ENCODE measurements at places on chromosomes 13 and 19.

- no peak for DNase-seq
Measured at GRCh38 chr13:103229674-103230073, 163.5 kb upstream of the SLC10A2 start.

GRCh38 chr19:18279516-18280246, 1.7 kb downstream of the JUND start:
- DNase-seq: peak; percentile 83

GRCh38 chr19:41590936-41591335, 15.0 kb downstream of the CEACAM21 start:
- no peak for DNase-seq

DNA sequence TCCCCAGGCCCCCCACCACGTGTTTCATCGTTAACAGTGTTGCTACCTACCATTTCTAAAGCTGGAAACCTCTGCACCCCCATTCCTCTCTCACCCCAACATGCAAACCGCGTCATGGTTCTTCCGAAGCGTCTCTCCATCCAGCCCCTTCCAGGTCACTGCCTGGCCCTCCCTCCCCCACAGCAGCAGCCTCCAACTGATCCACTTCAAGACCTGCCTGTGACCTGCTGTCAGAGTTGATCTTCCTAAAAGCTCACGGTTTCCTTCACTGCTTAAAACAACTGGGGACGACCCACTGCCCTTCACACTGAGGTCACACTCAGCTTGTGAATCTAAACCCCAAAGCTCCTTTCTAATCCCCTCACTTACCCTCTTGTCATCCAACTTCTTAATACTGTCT, 47.7 kb downstream of the STK24 start:
- no peak for DNase-seq

- DNase-seq: no peak
Measured at GRCh38 chr13:45621950-45622349, 6.4 kb upstream of the ERICH6B start.

DNA sequence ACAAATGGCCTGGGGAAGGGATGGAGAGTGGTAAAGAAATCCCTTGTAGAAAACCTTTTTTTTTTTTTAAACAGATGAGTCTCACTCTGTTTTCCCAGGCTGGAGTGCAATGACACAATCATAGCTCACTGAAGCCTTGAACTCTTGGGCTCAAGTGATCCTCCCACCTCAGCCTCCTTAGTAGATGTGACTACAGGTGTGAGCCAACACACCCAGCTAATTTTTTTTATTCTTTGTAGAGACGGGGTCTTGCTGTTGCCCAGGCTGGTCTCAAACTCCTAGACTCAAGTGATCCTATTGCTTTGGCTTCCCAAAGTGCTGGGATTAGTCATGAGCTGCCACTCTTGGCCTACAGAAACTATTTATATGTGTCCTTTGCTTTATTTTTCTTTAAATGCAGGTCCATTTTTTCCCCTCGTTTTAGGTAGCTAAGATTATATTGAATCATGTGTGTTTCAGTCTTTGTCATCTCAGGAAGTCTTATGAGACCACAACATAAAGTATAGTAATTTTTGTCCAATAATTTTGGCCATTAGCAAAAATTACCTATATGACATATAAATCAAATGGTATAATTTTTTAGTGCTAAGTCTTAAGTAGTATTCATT, 10.5 kb downstream of the LPAR6 start:
- DNase-seq: no peak

DNA sequence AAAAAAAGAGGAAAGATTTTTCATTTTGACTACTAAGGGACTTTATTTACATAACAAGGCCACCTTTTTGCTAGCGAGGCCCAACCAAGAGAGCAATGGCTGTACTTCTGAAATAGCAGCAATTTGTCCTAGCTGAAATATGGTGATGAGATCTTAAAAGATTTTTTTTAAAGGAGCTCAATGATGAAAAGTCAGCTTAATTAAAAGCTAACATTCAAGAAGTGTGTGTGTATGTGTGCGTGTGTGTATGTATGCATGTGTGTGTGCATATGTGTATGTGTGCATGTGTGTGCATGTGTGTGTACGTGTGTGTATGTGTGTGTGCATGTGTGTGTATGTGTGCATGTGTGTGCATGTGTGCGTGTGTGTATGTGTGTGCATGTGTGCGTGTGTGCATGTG, 24.6 kb upstream of the TM9SF2 start:
- no peak for DNase-seq

DNA sequence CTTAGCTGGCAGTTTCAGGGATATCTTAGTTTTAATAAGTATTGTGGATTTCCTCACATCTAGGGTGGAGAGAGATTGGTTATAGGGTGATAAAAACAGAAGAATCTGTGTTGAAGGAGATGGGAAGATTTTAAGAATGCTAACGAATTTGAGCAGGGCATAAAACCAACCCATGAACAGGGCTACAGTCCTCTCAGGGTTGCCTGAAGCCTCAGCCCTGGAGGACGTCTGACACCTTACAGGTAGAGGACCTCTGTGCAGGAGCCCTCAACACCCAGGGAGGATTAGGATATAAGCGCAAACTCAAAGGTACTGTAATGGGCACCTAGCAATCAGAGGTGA, 461 bp upstream of the WASF3 start:
- no peak for DNase-seq

GRCh38 chr13:22979952-22980351, 200.8 kb upstream of the SGCG start:
- no peak for DNase-seq

GRCh38 chr13:39804332-39805210, 149.1 kb downstream of the COG6 start:
- no peak for DNase-seq

DNA sequence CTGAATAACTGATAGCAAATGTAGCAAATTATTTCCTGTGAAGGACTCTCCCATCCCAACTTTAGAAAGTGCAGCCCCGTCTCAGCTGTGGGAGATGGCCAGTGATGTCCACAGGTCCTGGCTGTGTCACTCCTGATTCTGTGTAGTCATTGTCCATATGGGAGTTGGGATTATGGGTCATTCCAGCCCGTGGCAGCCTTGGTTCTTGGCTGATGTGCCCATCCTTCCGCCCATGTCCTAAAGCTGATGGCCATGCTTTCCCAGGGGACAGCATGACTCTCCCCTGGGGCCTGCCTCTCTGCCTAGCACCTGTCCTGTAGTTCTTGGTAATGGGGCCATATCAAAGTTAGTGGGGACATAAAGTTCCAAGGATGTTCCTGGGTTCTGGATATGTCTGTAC, 43.9 kb upstream of the C1QTNF9 start:
- no peak for DNase-seq

DNA sequence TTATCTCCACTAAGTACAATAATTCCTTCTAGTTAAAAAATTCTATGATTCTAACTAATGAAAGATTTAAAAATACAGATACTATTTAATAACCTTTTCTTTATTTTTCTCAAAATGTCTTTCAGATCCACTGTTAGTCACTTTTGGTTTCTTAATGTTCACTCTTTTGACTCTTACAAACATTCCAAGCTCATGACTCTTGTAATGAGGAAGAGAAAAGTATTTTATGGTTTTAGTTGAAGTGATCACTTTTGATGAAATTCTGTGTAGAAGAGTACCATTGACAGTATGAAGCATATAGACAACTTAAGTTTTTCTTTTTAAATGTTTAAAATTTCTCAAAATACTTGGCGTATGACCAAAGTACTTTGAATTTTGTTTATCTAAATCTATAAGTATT, 27.8 kb downstream of the COG3 start:
- DNase-seq: no peak

DNA sequence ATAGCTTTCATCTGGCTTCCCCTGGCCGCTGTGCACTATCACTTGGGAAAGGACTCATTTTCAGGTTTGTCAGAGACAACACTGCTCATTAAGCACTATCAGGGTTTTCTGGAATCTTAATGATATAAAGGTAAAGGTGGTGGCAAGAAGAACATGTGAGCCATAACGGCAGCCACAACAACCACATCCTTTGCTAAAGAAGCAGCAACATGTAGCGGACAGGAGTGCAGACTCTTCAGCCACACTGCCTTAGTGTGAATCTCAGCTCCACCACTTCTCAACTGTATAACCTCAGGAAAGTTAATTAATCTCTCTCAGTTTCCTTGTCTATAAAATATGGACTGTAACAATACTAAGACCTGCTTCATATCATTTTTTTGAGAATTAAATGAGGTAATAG, 24.1 kb upstream of the MIR17HG start:
- no peak for DNase-seq
